ENCODE measurements at places on chromosomes 2 and 18. TPM values are rescaled to one million over a fixed set of nuclear protein-coding genes. Genes with fewer than 3 reads are reported as not detected.

AFF3 gene
- polyA plus RNA-seq, result 3.2 TPM

DNA sequence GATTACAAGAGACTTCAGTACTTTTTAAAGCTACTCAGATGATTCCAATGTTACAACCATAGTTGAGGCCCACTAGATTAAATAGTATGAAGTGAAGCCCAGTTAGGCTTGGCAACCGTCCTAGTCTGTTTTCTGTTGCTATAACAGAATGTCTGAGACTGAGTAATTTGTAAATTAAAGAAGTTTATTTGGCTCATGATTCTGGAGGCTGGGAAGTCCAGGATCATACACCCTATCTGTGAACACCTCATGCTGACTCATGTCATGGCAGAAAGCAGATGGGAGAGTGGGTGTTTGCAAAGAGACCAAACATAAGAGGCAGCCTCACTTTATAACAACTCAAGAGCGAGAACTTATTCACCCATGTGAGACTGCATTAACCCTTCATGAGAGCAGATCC lies 63.1 kb downstream of the CCDC150 start:
- DNase-seq, result no peak

FAM124B gene
- 0.81 TPM for polyA plus RNA-seq

PROC gene
- polyA plus RNA-seq, result 26.3 TPM

UPP2 gene
- polyA plus RNA-seq, result not detected

DNA sequence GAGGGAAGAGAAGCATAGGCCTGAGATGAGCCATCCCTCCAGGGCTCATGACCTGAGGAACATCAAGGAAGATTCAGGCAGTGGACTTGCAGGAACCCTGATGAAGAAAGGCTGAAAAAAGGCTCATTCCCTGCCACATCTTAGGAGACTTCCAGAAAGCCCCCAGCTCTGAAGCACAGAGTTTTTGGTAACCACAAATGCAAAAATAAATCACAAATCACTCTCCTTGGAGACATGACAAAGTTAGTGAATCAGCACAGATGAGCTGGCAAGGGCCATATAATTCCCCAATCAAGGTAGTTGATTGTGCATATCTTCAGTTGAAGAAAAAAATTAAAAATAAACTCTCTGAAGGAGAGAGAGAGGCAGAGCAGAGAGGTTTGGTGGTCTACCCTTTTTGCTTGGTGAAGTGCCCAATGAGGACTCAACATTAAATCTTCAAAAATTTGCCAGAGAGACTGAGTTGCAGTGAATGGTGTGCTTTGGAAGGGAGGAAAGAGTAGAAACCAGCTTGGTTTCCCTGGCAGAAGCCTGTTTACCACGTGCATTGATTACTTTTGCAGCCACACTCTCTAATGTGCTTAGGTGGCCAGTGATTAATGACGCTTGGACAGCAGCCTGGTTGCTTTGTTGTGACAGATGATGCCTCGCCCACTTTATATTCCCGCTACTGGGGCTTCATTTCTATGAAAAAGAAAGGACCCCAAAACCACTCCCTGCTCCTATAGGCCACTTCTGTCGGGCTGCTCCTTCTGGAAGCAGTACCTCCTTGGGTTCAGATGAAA lies 257.4 kb upstream of the SLC14A2 start:
- peak; percentile 45 for DNase-seq

- peak; percentile 66 for DNase-seq
These were observed 154.8 kb downstream of the RNF152 start for GRCh38 chr18:61738042-61738441.

KIF5C gene
- polyA plus RNA-seq, result 4.3 TPM

DNA sequence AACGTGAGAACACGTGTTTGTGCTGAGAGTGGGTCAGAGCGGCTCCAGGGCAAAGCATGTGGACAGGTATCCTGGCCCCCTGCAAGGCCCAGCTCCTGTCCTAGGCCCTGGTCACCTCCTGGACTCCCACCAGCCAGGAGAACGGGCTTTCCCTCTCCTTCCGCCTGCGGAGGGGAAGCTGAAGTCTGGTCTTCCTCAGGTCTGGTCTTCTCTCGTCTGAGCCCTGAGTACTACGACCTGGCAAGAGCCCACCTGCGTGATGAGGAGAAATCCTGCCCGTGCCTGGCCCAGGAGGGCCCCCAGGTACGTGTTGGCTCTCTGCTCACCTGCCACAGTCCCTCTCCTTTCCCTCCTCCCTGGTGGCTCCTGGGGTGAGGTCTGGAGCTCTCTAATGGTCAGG lies 963 bp downstream of the GNLY start:
- no peak for DNase-seq

GRCh38 chr2:199543606-199544172 lies 86.0 kb upstream of the SATB2 start:
- no peak for DNase-seq

PSD4 gene
- 39.2 TPM for polyA plus RNA-seq

DNA sequence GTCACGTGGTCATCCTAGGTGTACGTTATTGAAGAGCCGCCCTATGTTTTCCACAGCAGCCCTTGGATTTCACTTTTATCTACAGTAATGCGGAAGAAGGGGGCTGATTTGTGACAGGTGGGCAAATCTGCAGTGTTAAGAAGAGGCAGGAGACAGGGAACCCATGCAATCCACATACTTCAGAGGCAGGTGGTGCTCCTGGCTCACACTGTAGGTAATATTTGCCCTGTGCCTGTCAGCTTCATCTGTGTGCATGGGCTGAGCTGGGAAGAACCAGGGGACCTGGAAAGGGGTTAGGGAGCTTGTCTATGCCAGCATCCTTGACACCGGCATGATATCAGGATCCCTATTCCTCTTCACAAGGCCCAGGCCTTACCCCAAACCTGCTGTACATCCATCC lies 183.9 kb downstream of the SH3RF3 start:
- no peak for DNase-seq

OTX1 gene
- polyA plus RNA-seq, result 0.01 TPM

- no peak for DNase-seq
These were observed 3.0 kb upstream of the CPS1 start for GRCh38 chr2:210553373-210553772.

DNA sequence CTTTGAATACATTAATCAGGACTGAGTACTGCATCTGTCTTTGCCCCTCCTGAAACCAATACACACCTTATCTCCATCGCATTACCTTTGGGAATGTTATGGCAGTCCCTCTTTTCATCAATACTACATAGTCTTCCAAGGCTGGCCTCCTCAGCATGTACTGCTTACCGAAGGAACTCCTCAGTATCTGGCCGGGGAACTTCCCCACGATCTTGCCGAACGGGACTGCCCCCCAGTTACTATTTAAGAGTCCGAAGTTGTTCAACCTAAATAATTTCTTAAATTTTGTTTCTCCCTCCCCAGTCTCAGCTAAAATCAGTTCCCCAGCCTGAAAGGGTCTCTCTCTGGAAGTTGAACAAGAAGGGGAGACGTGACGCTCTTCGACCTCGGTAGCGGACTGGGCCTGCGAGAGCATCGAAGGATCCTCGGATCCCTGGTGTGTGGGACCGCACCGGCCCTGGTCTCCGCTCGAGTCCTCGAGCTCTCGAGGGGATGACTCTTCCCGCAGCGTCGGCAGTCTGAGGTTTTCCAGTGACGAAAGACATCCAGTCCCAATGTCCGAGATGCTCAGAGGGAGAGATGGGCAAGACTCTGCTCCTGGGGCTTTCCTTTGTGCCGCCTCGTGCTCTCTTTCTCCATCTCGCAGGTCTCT lies 489 bp downstream of the TRMT61B start:
- no peak for DNase-seq

DNA sequence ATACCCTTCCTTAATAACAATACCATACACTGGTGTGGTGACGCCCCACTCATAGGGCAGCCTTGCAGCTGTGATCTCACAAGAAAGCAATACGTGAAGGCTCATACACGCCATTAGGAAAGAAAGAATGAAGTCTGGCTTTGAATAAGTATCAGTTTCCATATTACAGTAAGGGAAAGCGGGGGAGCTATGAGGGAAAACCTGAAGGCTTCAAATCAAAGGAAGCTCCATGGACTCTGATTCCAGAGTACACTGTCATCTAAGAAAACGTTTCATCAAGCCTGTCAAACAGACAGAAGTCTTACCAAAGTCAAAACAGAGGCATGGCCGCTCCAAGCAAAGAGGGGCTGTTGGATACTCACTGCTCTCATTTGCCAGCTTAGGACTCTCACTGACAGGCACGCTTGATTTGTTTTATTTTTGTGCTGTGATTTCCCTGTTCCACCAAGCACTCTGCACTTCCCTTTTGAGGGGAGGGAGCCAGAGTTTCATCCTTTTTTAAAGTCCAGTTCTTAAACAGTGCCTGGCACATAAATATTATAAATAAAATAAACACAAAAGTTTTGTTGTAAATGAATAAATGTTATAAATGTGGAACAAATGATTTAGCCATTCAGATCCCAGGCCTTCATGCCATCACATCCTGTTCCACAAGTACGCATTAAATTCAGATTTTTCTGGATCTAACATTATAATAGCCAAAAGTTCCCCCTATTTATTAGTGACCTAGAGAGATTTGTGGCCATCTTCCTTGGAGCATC lies 221.2 kb downstream of the PIEZO2 start:
- no peak for DNase-seq

GRCh38 chr2:162074928-162075688 lies 1.1 kb upstream of the DPP4 start:
- no peak for DNase-seq

SNORC gene
- 11.6 TPM for polyA plus RNA-seq

- DNase-seq, result no peak
These were observed 1932.0 kb downstream of the SUCLG1 start for GRCh38 chr2:82527124-82527523.

ARHGEF4 gene
- 0.22 TPM for polyA plus RNA-seq

- DNase-seq, result no peak
These were observed 111.3 kb downstream of the CMPK2 start for GRCh38 chr2:6754419-6754818.

DNA sequence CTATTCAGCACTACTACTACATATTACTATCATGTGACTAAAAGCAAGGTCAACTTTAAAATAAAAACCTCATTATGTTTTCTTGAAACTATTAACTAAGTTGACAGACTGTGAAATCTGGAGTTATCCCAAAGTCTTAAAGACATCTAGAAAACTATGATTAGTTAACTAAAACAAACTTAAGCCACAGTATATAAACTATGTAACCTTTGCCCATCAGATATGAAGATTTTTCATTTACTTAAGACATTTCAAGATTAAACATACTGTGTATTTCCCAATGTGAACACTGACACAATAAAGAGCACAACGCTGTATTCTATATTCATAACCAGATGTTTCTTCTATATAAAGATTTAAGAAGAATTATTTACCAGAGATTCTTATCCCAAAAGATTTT lies 33.5 kb upstream of the CACNB4 start:
- DNase-seq, result peak; percentile 37

DNA sequence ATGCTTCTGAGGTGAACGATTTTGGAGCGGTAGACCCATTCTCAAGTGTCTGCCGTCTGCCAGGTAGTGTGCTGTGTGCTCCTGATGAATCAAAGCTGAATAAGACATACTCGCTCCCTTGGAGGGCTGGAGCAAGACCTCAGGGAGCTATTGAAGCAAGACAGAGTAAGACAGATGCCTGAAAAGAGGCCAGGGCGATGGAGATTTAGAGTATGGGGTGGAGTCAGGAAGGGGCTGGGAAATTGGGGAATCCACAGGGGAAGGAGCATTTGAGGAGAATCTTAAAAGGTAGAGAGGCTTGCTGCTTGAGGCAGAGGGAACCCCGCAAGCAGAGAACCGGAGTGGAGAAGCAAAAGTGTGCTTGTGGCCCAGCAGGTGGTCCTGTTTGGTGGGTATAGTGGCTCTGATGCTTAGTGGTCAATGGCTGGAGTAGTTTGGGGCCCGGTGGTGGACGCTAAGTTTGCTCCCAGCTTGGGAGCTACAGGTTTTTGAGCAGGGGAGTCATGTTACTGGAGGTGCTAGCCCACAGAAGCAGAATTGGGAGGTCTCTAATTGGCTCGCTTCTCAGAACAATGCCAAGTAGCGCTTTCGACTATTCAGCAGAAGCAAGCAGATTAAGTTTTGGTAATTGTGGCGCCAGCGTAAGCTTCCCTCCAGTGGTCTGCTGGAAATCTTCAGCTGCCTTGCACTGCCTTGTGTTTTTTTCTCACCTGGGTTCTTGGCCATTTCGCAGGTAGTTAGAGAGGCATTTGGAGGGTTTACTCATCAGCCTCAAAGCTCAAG lies 2.0 kb downstream of the CNNM4 start:
- peak; percentile 21 for DNase-seq

RUFY4 gene
- 0.25 TPM for polyA plus RNA-seq

ALLC gene
- polyA plus RNA-seq, result not detected

GRCh38 chr2:170928036-170928823 lies 823 bp upstream of the GORASP2 start:
- no peak for DNase-seq

TMEM247 gene
- not detected for polyA plus RNA-seq

- no peak for DNase-seq
These were observed 675.5 kb downstream of the LRP1B start for GRCh38 chr2:141455211-141455826.

KATNAL2 gene
- polyA plus RNA-seq, result 1.9 TPM

DNA sequence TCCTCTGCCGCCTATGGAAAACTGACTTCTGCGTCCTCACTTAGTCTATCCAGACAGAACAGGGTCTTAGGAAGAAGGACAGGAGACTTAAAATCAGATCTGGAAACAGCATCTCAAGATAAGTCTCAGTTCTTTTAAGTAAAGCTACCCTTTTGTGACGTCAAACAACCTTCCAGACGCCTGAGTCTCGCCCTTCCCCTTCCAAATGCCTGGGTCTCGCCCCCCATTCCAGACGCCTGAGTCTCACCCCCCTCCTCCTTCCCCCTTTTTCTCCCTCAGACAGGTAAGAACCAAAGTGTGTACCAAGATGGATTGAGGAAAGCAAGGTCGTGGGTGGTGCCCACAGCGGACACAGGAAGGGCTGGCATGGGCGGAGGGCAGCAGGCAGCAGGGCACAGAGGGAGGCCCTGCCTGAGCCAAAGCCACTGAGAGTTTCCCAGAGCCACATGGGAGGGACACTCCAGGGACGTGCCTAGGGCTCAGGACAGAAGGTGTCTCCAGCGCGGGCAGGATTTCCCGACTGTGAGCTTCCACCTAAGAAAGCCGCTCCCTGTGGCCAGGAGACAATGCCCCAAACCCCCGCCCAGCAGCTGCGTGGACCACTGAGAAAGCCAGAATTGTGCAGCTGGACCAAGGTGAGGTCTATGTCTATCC lies 51.3 kb downstream of the ANKMY1 start:
- no peak for DNase-seq

PIK3C3 gene
- polyA plus RNA-seq, result 17.8 TPM

DNA sequence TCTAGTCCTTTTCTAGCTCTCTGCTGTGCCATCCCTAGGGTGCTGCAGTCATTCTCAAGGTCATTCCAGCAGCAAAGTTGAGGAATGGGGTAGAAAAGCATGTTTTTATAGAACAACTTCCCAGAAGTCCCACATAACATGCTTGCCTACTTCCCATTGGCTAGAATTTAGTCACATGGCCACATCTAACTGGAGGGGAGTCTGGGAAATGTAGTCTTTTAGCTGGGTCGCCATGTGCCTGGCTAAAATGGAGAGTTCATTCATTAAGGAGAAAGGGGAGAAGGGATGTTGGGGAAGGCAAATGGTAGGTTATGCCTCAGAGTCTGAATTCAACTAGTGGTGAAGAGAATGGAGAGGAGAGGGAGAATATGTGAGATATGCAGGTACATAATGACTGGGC lies 85.7 kb downstream of the SLC4A3 start:
- DNase-seq, result peak; percentile 8

Data from small intestine (tissue), 16 donors.